Adipocyte (in vitro differentiated cells): ENCODE measurements at places on chromosomes 13 and 19.
A peak's percentile ranks its signal among the peaks of the same experiment; 100 is the strongest.

DNA sequence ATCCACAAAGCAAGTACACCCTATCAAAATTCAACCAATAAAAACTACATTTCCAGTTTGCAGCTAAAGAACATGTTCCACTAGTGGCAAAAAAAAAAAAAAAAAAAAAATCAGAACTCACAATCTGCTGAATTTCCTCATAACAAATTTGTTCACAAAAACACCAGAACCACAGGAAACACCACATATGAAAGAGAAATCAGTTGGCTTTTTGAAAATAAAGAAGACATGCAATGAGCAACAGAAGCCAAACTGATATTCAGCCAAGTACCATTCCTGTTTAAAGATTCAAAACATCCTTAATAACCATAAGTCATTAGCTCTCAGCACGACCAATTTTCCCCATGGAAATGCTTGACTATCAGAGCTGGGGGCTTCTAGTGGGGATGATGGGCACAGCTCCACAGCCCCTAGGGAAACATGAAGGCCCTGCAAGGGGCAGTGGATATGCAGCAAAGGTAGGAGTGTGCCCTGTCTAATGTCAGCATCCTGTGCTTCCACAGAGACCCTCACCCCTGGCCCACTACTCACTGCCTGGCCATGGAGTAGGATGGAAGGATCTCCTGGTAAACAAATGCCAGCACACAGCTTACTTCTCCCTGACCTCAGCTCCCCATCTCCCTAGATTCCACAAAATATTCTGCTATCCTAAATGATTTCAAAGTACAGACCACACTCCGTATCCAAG lies 74.0 kb upstream of the DOCK9 start:
- DNase-seq = no peak

- peak; percentile 82 for DNase-seq
Measured at GRCh38 chr19:45492627-45493470, 4.0 kb downstream of the RTN2 start.

DNA sequence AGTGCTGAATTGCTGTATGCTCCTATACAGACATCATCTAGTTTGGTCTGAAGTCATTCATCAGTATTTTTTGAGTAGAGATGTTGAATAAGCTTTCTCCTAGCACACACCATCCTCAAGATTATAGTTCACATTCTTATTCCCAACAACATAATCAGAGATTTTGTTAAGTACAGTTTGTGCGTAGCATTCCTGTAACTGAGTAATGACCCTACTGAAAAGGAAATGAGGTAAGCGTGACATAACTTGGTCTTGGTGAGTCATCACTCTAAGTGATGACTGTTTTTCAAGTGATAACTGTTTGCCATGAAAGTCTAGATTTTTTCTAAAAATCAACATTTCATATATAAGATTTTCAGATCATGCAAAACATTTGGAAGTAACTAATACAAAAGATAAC lies 18.5 kb upstream of the FAM216B start:
- peak; percentile 51 for DNase-seq

- no peak for DNase-seq
Measured at GRCh38 chr19:45348367-45349125, 8.0 kb downstream of the KLC3 start.

DNA sequence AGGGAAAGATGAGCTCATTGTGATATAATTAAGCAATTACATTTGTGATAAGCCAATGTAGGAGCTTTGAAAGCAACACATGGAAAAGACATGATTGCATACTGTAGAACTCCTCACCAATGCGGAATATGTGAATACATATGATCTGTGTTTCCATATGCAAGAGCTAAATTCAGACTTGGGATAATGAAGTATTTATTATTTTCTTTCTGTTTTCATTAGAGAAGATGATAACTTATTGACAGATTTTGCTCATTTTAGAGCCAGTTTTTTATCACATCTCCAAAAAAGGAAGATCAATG lies 14.2 kb downstream of the FAM124A start:
- DNase-seq = no peak

DNA sequence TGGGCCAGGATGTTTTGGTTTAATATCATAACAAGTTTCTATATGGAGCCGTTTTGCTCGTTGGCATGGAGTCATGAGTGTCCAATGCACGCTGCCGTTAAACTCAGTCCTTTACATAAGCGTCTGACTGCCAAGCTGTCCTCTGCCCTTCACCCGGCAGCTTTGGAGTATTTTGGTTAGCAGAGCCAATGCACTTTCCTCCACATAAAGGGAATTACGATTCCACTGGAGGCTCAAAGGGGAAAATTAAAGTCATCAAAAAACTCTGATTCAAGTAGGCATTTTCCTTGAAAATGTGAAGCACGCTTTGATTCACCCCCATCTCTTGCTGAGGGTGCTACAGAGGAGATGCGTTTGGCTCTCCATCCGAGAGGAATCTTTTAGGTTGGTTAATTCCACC lies 144.4 kb upstream of the ARGLU1 start:
- DNase-seq = no peak

GRCh38 chr13:90622541-90622940 lies 724.9 kb upstream of the MIR17HG start:
- peak; percentile 4 for DNase-seq
